ENCODE measurements at places on chromosomes 7 and 10. TPM values are rescaled to one million over a fixed set of nuclear protein-coding genes. Genes with fewer than 3 reads are reported as not detected.

The CALML5 gene
- total RNA-seq: 36.7 TPM

The ATRNL1 gene
- total RNA-seq: 0.23 TPM

The MYH16 gene
- total RNA-seq: 1.2 TPM

The ASB15 gene
- total RNA-seq: not detected

The OR2A5 gene
- total RNA-seq: not detected

The MYO1G gene
- total RNA-seq: not detected

The ANKRD22 gene
- total RNA-seq: 11.2 TPM

The ZNF503 gene
- 18.6 TPM for total RNA-seq

The ITPRIP gene
- total RNA-seq: 19.8 TPM

The ZPBP gene
- not detected for total RNA-seq

The PNLIPRP1 gene
- total RNA-seq: not detected

The HMX3 gene
- not detected for total RNA-seq

The SPDYE5 gene
- total RNA-seq: not detected

The TMEM213 gene
- not detected for total RNA-seq

The MMP21 gene
- not detected for total RNA-seq

The SSC4D gene
- 4.3 TPM for total RNA-seq

The SPAM1 gene
- total RNA-seq: not detected

The DOCK1 gene
- 35.8 TPM for total RNA-seq

The PITRM1 gene
- 103 TPM for total RNA-seq

The SMO gene
- 17.9 TPM for total RNA-seq

The SPDYE9 gene
- not detected for total RNA-seq

The NRG3 gene
- total RNA-seq: not detected

The ZNF804B gene
- not detected for total RNA-seq

The SLC13A1 gene
- total RNA-seq: not detected

The NKX2-3 gene
- not detected for total RNA-seq
